Activated naive CD8-positive, alpha-beta T cell treated with anti-CD3 and anti-CD28 coated beads, Interleukin-2, amount 10 ng/mL, durations not matched to agents 7 days and 5 days (primary cell): ENCODE measurements at places on chromosomes 4 and X. TPM values are rescaled to one million over a fixed set of nuclear protein-coding genes. Genes with fewer than 3 reads are reported as not detected.

- no peak for DNase-seq
Measured at GRCh38 chr4:101032541-101032940, 314.8 kb downstream of the PPP3CA start.

DNA sequence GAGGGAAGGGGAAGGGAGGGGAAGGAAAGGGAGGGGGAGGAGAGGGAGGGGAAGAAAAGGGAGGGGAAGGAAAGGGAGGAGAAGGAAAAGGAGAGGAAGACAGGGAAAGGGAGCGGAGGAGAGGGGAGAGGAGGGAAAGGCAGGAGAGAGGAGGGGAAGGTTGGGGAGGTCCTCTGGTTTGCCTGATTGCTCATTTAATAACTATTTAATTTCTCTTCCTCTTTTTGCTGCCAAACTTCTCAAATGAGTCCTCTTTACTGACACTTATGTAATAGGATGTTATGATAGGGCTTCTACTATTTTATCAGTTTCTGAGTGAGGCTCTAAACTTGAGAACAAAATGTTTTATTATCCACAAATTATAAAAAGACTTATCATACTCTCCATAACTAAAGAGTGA lies 35.4 kb upstream of the PPA2 start:
- no peak for DNase-seq

- DNase-seq, result no peak
Measured at GRCh38 chr4:53015681-53016080, 153.6 kb downstream of the RASL11B start.

GRCh38 chr4:59644765-59645164 lies 1555.4 kb upstream of the ADGRL3 start:
- no peak for DNase-seq

GRCh38 chr4:140884431-140885058 lies 128.4 kb upstream of the TBC1D9 start:
- no peak for DNase-seq

DNA sequence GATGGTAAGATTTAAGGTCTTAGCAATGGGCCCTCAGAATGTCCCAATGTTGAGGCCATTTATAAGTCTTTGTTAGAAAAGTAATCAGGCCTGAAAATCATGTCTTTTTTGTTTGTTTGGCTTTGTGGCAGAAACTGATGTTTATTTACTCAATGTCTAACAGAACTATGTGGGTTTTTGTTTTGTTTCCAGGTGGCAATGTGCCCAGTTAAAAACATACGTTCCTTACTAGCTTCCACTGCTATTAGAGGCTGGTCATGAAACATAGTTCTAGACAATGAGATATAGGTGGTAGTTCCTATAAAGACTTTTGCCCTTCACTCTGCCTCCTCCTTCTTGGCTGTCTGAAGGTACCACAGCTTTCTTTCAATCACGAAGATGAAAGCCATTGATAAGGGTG lies 108.8 kb downstream of the C4orf51 start:
- DNase-seq, result no peak

GRCh38 chr4:173420324-173420752 lies 21.4 kb upstream of the SCRG1 start:
- DNase-seq, result no peak

DNA sequence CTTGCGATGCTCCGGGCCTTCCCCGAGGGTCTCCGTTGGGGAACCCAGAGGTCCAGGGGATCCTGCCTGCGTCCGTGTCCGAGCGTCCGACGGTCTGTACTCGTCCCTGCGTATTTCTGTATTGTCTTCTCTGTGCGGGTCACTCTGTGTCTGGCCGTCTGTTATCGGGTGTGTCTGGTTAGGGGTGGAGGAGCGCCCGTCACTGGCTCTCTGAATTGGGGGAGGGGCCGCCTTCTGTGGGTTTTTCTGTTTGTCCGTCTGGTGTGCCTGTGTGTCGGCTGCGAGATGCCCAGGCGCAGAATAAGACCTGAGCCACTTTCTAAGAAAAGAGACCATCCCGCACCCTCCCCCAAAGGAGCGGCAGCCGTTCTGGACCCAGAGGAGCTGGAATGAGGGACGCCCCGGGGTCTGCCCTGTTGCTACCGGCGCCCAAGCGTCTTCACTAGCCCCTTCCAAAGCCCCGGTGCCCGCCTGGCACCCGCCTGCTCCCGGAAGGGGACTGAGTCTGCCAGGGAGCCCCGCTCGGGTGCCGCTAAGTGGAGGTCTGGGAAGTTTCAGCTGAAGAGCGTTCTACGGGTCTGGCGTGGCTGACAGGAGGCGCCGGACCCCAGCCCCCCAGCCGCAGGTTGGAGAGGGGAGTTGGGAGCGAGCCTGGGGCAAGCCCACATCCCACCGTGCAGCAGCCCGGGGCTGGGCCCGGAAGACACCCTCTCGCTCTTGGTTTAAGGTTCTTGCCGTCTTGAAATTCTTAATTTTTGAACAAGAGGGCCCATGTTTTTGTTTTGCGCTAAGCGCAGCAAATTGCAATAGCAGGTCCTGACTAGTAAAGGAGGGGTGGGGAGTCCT lies 1.0 kb upstream of the OTOP1 start:
- no peak for DNase-seq

DNA sequence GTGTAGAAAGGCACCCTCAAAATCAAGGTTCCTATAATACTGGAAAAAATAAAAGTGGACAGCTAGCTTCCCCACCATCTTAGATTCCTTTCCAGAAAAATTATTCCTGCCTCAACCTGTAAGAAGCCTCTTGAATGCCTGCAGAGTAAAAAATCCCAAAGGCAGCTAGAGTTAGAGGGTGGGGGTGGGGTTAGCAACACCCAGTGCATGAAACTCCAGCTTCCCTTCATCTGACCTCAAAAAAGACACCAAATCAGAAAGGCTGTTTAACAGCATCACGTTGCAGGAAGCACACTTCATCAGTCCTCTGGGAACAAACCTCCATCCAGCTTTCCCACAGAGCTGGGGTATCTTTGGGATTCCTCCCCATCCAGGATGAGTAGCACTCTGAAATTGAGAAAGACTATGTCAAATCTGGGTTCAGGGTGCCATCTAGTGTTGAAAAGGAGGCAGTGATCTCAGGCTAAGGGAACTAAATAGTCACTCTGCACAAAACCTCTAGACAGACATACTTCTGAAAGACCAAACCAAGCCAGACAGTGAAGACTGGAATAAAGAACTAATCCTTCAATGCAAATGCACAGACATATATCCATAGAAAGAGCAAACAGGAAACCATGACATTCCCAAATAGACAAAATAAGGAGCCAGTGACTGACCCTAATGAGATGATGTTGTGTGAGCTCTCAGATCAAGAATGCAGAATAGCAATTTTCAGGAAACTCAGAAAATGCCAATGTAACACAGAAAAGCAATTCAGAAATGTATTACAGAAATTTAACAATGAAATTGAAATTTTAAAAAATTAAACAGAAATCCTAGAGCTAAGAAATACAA lies 97.9 kb downstream of the ARHGEF9 start:
- peak; percentile 14 for DNase-seq

DNA sequence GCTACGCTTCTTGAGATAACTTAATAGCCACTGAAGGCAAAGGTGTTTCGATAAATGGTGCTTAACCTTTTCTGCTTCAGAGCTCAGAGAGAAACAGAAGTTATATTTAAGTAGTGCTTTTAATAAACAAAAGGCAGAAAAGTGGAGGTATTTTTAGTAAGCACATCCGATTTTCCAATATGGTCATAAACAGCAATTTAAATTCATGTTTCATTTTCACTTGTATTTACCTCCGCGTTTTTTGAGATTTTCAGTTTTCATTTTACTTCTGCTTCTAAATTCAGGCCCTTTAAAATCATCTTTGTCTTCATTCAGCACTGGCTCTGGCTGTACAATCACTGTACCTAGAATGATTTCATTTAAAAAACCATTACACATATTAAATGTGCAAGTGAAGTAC lies 92.4 kb downstream of the ATRX start:
- DNase-seq, result no peak

DNA sequence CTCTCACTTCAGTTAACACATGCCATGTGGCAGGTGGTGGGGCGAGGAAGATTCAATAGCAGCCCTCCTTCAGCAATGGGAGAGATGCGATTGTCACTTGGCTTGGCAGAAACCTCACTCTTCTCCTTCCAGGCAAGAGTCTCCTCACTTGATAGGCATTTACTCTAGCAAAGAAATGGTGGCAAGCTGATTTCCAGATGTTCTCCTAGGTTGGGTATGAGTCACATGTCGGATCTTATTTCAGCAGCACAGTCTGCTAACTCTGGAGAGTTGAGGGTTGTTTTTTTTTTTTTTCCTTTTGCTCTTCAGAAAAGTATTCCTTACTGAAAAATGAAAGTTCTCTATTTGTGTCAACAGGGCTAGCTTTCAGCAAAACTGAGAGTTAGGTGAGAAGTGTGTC lies 119.5 kb upstream of the CHRDL1 start:
- no peak for DNase-seq

DNA sequence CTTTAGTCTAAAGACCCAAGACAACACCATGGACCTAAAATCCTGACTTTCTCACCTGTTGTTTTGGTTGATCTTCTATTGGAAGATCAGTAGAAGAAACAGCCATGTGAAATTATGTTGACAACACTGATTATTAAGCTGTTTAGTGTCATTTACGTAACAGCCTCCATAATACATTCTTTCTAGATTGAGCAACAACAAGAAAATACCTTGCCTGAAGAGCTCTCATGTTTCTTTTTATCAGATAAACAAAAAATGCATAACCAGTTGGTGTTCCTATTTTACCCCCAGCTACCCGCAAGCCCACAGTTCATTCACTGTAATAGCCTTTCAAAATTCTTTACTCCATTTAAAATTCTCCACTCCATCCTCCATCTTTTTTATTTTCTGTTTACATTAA lies 20.5 kb downstream of the GPC4 start:
- no peak for DNase-seq

GRCh38 chr4:52870225-52870624 lies 8.1 kb downstream of the RASL11B start:
- DNase-seq, result no peak

DNA sequence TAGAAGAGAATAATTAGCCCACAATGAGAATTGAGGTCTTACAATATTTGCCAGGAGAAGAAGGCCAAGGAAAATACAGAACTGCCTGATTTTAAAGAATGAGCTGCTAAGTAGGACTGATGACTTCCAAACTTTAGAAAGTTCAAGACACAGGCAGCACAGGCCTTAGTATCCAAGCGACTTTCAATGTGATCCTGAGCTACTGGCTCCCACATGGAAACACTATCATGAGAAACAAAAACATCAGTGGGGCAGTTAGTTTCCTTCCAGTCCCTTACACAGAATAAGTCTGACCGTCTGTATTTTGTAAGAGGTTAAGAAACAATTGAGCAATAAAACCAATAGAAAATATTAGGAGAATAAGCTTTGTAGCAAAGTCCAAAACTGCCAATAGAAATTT lies 251.4 kb downstream of the COL25A1 start:
- DNase-seq, result no peak

GRCh38 chr4:154014407-154015321 lies 225.8 kb upstream of the SFRP2 start:
- no peak for DNase-seq

- no peak for DNase-seq
Measured at GRCh38 chrX:134183665-134184064, 53.3 kb upstream of the CCDC160 start.

- no peak for DNase-seq
Measured at GRCh38 chrX:134377537-134377936, 82.4 kb upstream of the HPRT1 start.

DNA sequence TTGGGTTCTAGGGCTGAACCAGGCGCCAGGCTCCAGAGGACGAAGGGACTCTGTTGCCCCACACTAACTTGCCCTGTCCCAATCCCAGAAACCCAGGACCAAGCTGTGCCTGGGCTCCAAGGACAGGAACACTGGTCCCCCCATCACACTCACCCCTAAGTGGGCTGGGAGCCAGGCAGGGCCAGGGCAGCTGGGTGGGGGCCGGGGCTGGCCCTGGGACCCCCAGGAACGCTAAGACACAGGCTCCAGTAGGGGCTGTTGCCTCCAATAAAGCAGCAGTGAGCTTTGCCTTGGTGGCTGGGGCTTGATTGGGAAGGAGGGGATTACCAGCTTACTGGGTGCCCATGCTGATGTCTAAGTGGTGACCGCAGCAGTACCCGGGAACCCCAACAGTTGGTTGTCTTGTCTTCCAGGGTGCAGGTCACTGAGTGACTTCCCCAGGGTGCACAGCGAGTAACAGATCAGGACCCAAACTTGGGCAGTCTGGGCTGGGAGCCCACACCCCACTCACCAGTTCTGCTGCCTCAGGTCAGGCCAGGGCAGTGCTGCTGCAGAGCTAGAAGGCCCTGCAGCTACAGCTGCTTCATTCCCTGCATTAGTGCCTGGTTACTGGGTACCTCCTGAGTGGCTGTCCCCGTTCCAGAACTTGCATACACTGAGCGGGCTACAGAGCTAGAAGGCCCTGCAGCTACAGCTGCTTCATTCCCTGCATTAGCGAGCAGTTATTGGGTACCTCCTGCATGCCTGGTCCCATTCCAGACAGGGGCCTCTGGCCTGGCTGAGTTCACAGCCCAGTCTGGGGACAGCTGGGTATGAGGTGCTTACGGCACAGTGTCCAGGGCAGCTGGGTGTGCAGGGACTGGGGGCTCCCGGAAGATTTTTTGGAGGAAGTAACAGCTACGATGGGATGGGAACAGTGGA lies 9.4 kb upstream of the ADD1 start:
- peak; percentile 45 for DNase-seq

DNA sequence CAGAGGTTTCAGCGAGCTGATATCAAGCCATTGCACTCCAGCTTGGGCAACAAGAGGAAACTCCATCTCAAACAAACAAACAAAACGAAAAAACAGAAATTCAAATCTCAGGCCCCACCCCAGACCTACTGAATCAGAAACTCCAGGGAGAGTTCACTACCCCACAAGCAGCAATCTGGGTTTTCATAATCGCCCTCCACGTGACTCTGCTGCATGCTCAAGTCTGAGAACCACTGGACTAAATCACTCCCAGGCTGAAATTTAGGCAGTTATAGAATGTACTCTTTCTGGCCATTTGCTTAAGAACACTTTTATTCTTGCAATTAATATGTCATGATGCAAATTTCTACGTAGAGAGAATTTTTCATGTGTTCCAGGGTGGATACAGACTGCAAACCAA lies 287.3 kb downstream of the USP46 start:
- DNase-seq, result no peak

GRCh38 chr4:165873298-165874071 lies 448 bp downstream of the TLL1 start:
- peak; percentile 30 for DNase-seq

The MED28 gene
- 62.2 TPM for total RNA-seq

The XPNPEP2 gene
- total RNA-seq, result 0.67 TPM

The SYN1 gene
- 1.00 TPM for total RNA-seq

The STBD1 gene
- total RNA-seq, result 0.68 TPM
